ENCODE measurements at places on chromosomes 4 and X. TPM values are rescaled to one million over a fixed set of nuclear protein-coding genes. Genes with fewer than 3 reads are reported as not detected.

- DNase-seq = no peak
These were observed 43.2 kb upstream of the SLC10A4 start for GRCh38 chr4:48439988-48440387.

DNA sequence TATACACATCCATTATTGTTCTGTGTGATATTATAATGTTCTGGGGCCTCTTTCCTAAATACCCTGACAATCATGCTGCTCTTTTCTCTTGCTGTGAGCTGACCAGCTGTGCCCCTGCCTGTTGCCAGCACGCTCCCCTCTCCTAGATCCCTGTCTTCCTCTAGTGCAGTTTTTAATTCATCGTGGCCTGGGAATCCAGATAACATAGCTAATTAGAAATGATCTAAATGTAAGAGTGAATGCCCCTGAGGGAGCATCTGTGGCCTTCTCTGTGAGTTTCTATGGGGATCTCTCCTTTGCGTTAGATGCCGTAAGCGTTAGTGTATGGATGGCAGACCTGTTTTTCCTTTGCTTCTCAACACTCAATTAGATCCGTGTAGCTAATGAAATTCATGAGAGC is 434.3 kb downstream of the SPRY1 start:
- DNase-seq = no peak

CNKSR2 gene
- 1.5 TPM for polyA plus RNA-seq

DNA sequence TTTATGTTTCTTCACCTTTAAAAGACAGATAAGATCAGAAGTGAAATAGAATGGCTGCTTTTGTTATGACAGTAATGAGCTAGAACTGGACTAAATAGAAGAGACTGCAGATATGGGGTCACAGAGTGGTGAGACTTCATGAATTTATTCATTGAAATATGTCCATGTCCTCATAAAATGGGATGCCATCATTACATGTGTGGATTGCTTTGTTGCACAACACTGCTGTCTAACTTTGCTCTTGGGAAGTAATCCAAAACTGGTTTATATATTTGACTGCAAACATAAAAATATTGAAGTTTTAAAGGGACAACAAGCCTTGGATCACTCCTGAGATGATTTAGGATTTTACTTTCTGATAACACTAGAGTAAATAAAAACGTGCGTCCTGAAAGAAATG is 209.2 kb upstream of the FAT4 start:
- no peak for DNase-seq

VBP1 gene
- polyA plus RNA-seq = 66.7 TPM

- DNase-seq = no peak
These were observed 60.8 kb downstream of the MTMR8 start for GRCh38 chrX:64334467-64334866.

DNA sequence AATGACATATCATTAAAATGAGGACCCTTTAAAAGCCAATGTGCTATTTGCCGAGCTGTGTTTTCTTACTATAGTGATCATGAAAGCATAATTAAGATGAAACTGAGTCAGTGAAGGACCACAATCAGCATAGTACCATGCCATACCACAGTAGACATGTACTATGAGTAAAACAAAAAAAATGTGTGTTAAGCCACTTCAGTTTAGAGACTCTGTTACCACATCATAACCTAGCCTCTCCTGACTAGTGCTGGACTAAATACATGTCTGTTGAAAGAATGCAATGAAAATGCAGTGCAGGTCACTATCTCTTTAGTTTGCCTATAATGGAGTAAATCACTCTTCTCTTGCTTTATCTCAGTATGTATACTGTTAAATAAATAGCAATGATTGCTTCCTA is 12.3 kb upstream of the DDX53 start:
- no peak for DNase-seq

- DNase-seq = no peak
These were observed 475.4 kb upstream of the RPS6KA3 start for GRCh38 chrX:20742106-20742505.
